Stimulated activated CD4-positive, alpha-beta T cell treated with anti-CD3 and anti-CD28 coated beads, Interleukin-1b, Interleukin-23, amount 100 ng/mL, for 4 hours (primary cell): ENCODE measurements at places on chromosomes 11 and 22.

DNA sequence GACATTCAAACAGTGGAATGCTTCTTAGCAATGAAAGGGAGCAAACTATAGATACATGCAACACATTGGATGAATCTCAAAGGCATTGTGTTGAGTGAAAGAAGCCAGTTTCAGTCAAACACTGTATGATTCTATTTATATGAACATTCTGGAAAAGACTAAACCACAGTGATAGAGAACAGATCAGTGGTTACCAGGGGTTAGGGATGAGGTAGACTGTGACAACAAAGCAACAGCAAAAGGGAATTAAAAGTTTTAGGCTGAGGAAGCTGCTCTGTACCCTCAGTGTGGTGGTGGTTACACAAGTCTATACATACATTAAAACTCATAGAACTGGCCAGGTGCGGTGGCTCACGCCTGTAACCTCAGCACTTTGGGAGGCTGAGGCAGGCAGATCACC, 23.0 kb downstream of the FDX1 start:
- DNase-seq, result no peak

DNA sequence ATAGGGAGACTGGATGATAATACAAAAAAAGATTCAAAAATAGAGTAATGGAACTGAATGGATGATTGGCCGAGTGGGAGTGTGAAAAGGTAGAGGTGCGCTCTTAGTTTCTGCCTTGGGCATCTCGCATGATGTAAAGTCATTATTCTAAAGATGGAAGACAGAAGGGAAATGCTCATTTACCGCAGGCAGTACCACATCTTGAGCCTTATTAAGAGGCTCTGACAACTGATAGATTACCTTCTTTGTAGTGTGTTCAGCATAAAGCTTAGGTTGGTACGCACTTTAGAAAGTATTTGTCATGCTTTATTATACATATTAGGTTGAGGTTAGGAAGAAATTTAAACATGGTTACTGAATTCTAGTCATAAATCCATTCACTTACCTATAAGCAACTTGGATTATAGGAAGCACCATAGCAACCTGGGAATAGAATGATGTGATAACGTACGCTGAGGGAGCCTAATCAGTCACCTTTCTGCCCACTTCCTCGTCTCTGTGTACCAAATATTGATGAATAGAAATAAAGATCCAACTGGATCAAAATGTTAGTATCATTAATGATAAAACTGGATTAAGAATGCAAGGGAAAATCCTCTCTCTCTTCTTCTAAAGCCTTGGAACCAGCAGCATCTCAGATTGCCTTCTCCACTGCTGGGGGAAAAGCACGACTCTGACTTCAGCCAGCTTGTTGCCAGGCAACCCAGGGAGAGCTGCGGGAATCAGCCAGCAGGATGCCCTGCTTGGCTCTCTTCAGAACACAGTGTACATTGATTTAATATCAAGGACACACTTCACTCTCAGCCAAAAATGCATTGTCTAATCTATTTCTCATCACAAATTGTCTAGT, 29.0 kb upstream of the VWA5A start:
- DNase-seq, result no peak

DNA sequence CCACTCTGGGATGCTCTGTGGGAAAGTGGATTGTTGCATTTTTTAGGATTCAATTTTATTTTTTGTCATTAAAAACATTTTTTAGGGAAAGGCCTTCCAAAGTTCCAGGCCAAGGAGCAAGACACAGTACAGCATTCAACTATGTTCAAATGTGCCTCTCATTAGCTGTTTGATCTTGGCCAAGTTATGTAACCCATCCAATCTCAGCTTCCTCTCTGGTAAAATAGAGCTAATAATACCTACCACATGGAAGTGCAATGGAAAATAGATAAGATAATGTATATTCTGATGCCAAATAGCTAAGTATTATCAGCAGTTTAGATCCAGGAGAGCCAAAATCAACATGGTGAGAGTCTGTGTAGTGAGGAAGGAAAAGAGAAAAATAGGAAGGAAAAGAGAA, 220.3 kb upstream of the SESN3 start:
- no peak for DNase-seq

- DNase-seq, result no peak
Observed at GRCh38 chr11:43239791-43240190, 72.0 kb upstream of the API5 start.
